ENCODE measurements at places on chromosomes 4 and X. TPM values are rescaled to one million over a fixed set of nuclear protein-coding genes. Genes with fewer than 3 reads are reported as not detected.

The S100P gene
- 2.4 TPM for total RNA-seq

The SMR3B gene
- not detected for total RNA-seq

The SLC9B1 gene
- 4.0 TPM for total RNA-seq

The HTN3 gene
- not detected for total RNA-seq

The AKAP4 gene
- not detected for total RNA-seq
